ENCODE measurements at places on chromosomes 7 and 10. TPM values are rescaled to one million over a fixed set of nuclear protein-coding genes. Genes with fewer than 3 reads are reported as not detected.
A peak's percentile ranks its signal among the peaks of the same experiment; 100 is the strongest.

DNA sequence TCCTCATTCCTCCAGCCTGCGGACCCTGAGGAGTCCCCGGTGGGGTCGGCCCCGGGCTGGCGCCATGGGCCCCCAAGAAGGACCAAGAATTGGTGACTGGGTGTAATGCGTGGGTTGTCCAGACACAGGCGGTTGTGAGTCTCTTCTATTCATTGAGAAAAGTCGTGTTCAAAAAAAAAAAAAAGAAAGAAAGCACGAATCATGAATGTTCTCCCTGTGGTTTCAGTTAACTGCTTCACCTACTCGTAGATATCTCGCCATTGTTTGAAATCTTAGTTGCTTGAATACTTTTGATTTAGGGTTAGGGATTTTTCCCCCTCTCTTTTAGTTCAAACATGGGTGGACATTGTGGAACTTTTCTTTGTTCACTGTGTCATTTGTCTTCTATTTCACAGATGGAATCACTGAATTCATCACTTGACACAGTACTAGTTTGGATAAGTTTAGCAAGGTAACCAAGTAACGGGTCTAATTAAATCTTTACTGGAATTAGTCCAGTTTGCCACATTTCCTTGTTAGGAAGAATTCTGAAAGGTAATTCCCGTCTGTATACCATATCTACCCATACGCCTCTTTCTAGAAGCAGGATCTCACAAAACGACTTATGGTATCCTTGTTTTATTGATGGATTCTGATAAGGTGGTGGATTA is 775 bp downstream of the STARD3NL start:
- H3K4me3 ChIP-seq: peak overlapping the region; percentile 60
- DNase-seq: no peak
- peaks cover 5% of the 10 kb centered on the region for H3K4me1 ChIP-seq
- peak overlapping the region; percentile 96 for H3K27ac ChIP-seq
- no peaks in the 10 kb centered on the region for H3K27me3 ChIP-seq

- no peaks in the 10 kb centered on the region for H3K27me3 ChIP-seq
- H3K27ac ChIP-seq: no peak overlapping the region
- H3K36me3 ChIP-seq: no peaks in the 10 kb centered on the region
- DNase-seq: no peak
- H3K4me3 ChIP-seq: no peak overlapping the region
Measured at GRCh38 chr7:9960460-9960859, 1013.2 kb upstream of the PHF14 start.

GRCh38 chr10:33125522-33126517 is 167.8 kb upstream of the ITGB1 start:
- peaks cover 35% of the 10 kb centered on the region for H3K4me1 ChIP-seq
- H3K36me3 ChIP-seq: no peaks in the 10 kb centered on the region
- peak overlapping the region; percentile 9 for H3K27ac ChIP-seq
- no peak for DNase-seq
- H3K27me3 ChIP-seq: no peaks in the 10 kb centered on the region
- no peak overlapping the region for H3K4me3 ChIP-seq

GRCh38 chr7:29130096-29130495 is 16.2 kb downstream of the CPVL start:
- no peaks in the 10 kb centered on the region for H3K27me3 ChIP-seq
- no peak overlapping the region for H3K27ac ChIP-seq
- no peaks in the 10 kb centered on the region for H3K4me1 ChIP-seq
- H3K4me3 ChIP-seq: no peak overlapping the region
- no peak for DNase-seq

- no peaks in the 10 kb centered on the region for H3K27me3 ChIP-seq
- H3K4me1 ChIP-seq: no peaks in the 10 kb centered on the region
- no peak overlapping the region for H3K27ac ChIP-seq
- H3K4me3 ChIP-seq: no peak overlapping the region
Measured at GRCh38 chr7:116661865-116662264, 10.1 kb upstream of the MET start.

DNA sequence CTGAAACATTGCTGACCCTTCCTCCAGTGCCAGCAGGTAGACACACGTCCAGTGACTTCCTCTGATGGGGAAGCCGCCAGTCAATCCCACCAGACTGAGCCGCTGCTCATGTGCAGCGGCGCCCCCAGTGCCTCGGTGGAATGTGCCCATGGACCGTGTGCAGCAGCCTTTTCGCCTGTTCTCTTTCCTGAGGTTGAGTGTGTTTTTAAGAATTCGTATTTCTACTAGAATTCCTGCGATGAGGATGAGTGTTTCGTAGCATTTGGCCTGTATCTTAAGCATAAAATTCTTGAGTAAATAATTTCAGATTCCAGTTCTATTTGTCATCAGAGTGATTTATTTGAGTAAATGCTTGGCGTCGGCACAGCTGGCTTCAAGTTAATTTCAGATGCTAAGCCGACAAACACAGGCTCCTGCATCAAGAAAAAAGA is 35.4 kb downstream of the BNIP3 start:
- DNase-seq: no peak
- H3K27ac ChIP-seq: no peak overlapping the region
- H3K4me3 ChIP-seq: no peak overlapping the region

DNA sequence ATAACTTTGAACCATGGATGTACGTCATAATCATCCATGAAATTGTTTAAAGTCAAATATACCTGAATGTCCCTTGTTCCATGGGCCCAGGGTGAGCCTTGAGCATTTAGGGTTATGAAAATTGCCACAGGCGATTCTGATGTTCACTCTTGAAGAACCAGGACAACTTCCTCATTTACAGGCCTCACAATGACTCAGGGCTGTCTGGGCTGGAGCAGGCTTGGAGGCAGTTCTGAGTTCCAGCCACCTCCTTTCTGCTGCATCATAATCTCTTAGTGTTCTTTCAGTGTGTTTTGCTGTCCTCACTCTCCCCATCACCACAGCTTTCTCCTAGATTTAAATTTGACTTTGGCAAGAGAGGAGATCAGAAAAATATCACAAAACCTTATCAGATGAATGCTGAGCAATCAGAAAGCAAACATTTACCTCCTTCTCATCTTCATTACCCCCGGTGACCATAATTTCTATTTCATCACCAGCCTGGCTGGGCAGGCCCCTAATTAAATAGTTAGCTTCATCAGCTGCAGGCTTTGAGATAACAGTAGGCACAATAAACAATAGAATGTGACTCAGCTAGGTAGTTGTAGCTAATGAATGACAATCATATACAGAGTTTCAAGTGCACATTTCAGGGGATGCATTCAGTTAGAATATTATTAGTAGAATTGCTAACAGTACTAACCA is 571.0 kb downstream of the SH2D4B start:
- H3K27me3 ChIP-seq: no peaks in the 10 kb centered on the region
- no peaks in the 10 kb centered on the region for H3K36me3 ChIP-seq
- H3K4me1 ChIP-seq: no peaks in the 10 kb centered on the region
- DNase-seq: no peak
- H3K27ac ChIP-seq: no peak overlapping the region

The CHRM2 gene
- 0.18 TPM for polyA plus RNA-seq

The CCL24 gene
- not detected for polyA plus RNA-seq

The SCD gene
- 19.3 TPM for polyA plus RNA-seq
